ENCODE measurements at places on chromosomes 12 and 14.

DNA sequence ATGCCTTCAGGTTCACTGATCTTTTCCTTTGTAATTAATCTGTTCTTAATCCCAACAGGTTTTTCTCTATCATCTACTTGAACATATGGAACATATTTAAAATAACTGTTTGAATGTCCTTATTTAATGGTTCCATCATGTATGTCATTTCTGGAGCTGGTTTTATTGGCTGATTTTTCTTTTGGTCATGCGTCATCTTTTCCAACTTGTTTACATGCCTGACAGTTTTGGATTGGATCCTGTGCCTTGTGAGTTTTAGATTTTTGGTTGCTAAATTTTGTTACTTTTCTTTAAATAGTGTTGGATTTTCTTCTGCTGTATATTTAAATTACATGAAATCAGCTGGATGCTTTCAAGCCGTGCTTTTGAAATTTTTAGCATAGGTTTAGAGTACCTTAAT is 237.3 kb upstream of the DAAM1 start:
- no peak for DNase-seq

- DNase-seq = no peak
Observed at GRCh38 chr14:76713121-76713520, 48.1 kb upstream of the VASH1 start.

DNA sequence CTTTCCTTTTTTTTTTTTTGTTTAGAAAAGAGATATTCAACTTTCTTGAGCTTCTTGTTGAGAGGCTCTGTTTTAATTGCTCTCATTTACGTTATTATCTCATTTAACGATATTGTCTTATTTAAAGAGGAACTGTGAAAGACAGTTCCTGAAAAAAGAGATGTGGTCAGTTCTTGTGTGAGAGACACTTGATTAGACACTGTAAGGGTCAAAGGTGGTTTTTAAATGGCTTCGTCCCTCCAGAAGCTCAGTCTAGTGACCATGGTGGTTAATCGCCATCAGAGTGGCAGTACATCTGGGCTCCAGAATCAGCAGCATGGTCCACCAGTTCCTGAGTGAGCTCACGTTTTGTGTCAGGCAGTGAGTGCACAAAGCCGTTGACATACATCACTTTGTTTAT is 57.9 kb upstream of the KCNA5 start:
- no peak for DNase-seq

- DNase-seq = no peak
Observed at GRCh38 chr12:18139254-18139653, 49.3 kb upstream of the RERGL start.

GRCh38 chr14:25102788-25103187 is 52.8 kb upstream of the STXBP6 start:
- no peak for DNase-seq

DNA sequence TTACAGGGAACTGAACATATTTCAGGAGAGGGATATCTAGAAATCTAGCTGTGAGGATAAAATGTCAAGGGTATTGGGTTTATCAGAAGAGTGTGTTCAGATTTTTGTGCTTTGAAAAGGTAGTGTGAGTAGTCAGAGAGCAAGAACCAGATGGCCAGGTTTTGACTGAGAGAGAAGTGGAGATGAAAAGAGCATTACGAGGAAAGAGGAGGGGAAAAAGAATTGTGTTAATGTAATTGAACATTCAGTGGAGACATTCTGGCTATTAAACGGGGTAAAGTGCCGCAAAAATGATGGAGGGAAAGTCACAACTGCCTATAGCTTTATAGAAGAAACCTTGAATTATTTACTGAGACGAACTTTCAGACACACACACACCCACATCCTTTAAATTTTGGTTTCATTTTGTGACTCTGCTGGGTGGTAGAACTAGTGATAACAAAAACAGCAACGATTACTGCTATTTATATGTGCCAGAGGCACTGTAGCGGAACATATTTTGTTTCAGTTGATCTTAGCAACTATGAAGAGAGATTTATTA is 213.6 kb downstream of the ERC1 start:
- no peak for DNase-seq

- no peak for DNase-seq
Observed at GRCh38 chr12:90940872-90941499, 14.0 kb downstream of the CCER1 start.

DNA sequence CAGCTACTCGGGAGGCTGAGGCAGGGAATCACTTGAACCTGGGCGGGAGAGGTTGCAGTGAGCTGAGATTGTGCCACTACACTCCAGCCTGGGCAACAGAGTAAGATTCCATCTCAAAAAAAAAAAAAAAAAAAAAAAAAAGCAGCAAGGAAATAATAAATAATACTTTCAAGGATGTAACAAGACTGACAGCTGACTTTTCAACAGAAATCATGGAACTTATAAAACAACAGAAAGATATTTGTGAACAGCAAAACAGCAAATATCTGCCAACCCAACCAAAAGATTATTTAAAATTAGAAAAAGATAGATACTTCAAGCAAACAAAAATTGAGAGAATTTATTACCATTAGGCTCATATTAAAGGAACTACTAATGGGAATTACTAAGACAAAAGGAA is 115.1 kb downstream of the TSHR start:
- DNase-seq = no peak

GRCh38 chr12:101596172-101596571 is 1.4 kb downstream of the MYBPC1 start:
- DNase-seq = no peak
